ENCODE measurements at places on chromosomes 6 and 20.

DNA sequence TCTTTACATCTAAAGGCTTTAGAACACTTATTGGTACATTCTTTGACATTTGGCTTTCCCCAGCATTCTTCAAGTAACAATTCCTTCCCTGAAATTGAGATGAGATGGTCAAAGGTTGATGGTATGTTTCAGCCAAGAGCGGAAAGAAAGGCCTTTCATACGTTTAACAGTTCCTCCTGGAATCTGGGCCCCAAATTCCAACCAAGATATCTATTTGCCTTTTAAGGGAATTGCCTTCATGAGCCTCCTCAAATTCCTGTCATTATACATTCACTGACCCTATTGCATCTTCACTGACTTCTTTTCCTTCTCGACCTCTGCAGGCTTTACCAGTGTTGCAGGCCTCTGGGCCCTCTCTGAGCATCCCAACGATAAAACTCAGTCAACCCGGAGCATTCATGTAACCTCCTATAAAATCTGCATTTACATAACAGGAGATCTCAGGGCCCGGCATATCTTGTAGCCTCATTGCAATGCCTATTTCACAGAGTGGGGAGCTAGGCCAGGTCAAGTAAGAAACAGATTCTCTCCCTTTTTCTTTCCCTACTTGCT, 18.3 kb upstream of the WFDC9 start:
- no peak for DNase-seq

DNA sequence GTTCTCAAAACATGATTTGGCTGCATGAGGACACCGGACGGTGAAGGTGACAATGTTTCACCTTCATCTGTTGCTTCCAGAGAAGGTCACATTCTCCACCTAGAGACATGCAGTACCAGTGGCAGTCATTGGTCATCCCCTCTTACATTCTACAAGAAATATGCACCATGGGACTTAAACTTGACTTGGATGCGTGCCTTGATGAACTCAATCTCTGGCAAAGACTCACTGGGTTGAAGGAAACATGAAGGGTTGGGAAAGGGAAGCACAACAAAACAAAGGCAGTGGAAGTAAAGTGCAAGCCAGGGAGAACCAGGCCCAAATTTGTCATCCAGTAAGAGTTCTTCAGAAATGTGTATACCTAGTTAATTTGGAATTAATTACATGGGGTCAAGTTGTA, 39.4 kb upstream of the ARMH2 start:
- DNase-seq, result no peak

- DNase-seq, result peak; percentile 79
These were observed 58.5 kb downstream of the PREX1 start for GRCh38 chr20:48769069-48769983.

DNA sequence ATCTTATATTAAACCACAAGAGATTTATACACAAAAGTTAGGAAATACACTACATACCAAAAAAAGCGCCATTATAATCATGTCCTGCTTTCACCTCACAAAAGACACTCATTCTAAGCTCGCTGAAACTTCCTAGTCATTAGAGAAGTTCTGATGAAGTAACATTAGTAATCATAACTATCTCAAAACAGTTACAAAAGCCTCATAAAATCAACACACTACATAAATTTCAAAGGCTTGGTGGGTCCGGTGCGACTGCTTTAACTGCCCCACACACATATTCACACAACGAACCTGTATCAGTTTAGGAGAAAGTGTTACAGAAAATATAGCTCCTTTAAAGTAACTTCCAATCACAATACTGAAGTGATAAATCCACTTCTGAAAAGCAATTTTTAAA, 1.9 kb downstream of the PHIP start:
- DNase-seq, result no peak

GRCh38 chr20:40493071-40493470, 196.0 kb downstream of the MAFB start:
- DNase-seq, result no peak

GRCh38 chr6:111585974-111586315, 19.7 kb downstream of the TRAF3IP2 start:
- no peak for DNase-seq

- DNase-seq, result no peak
These were observed 315.4 kb upstream of the CDYL start for GRCh38 chr6:4460586-4461475.

- peak; percentile 6 for DNase-seq
These were observed 120.5 kb upstream of the CHD6 start for GRCh38 chr20:41738604-41739206.

GRCh38 chr20:64041781-64042053, 5.7 kb downstream of the C20orf204 start:
- DNase-seq, result no peak

- DNase-seq, result no peak
These were observed 235.9 kb upstream of the SUPT3H start for GRCh38 chr6:45613656-45614055.

GRCh38 chr6:10175362-10175761, 239.5 kb downstream of the TFAP2A start:
- DNase-seq, result no peak

GRCh38 chr20:13333793-13334192, 112.7 kb downstream of the ISM1 start:
- no peak for DNase-seq

- DNase-seq, result no peak
These were observed 1.9 kb downstream of the KATNA1 start for GRCh38 chr6:149646599-149646998.

- no peak for DNase-seq
These were observed 35.5 kb downstream of the FAM8A1 start for GRCh38 chr6:17635568-17635967.

GRCh38 chr6:169239181-169239580, 14.5 kb downstream of the THBS2 start:
- no peak for DNase-seq

DNA sequence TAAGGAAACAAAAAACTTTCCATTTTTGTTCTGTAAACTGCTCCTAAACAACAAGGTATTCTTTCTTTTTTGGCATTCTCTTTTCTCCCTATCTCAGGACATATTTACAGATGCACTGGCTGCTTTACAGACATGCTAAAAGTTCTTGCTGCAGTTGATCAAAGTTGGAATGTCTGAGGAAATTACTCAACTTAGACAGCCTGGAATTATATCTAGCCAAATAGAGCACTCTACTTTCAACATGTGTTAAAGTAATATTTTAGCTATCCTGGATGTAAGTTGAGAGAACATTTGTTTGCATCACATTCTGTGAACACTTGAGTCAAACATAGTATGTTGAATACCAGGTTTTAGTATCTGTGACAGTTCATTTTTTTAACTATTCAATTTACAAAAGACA, 24.8 kb downstream of the TASP1 start:
- no peak for DNase-seq

GRCh38 chr6:158313989-158314388, 1.7 kb downstream of the TULP4 start:
- DNase-seq, result no peak

DNA sequence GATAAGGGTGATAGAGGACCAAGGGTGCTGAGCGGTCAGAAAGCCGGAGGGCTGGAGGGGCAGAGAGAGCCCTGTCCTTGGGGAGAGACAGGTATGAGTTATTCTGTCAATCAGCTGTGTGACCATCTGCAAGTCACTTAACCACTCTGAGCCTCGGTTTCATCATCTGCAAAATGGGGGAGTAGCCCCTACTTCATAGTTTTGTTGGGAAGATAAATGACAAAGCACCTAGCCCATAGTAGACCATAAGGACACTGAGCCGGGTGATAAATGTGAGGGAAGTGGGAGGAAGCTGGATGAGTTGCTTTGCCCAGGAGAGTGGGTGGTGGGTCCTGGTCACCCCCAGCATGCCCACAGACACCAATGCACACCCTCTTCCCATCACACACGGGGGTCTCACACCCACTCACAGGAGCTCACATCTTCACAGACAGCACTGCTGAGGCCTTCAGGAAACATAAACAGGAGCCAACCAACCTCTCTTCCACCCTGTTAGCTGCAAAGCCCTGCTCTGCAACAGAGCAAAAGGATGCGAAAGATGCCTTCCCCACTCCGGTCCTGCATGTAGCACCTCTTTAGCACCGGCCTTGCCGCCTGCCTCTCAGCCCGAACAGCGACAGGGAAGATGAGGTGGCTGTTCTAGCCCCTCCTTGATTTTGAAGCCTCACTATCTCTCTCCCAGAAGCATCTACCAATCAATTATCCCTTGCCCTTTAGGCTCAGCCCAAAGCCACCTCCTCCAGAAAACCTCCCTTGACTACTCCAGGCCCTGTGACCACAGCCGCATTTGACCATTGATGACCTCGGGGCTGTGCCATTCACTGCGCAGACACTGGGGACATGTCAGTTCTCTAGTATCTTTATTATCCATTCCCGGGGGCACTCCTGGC, 18.9 kb downstream of the SPDEF start:
- no peak for DNase-seq

DNA sequence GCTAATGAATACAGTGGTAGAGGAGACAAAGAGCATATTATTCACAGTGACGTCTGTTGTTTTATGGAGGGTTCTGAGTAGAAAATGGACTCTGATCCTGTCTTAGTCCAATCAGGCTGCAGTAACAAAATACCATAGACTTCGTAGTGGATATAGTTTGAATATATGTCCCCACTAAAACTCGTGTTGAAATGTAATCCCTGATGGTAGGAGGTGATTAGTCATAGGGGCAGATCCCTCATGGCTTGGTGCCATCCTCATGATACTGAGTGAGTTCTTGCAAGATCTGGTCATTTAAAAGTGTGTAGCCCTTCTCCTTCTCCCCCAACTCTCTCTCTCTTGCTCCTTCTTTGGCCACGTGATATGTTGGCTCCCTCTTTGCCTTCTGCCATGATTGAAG, 82.5 kb downstream of the CD83 start:
- DNase-seq, result no peak

DNA sequence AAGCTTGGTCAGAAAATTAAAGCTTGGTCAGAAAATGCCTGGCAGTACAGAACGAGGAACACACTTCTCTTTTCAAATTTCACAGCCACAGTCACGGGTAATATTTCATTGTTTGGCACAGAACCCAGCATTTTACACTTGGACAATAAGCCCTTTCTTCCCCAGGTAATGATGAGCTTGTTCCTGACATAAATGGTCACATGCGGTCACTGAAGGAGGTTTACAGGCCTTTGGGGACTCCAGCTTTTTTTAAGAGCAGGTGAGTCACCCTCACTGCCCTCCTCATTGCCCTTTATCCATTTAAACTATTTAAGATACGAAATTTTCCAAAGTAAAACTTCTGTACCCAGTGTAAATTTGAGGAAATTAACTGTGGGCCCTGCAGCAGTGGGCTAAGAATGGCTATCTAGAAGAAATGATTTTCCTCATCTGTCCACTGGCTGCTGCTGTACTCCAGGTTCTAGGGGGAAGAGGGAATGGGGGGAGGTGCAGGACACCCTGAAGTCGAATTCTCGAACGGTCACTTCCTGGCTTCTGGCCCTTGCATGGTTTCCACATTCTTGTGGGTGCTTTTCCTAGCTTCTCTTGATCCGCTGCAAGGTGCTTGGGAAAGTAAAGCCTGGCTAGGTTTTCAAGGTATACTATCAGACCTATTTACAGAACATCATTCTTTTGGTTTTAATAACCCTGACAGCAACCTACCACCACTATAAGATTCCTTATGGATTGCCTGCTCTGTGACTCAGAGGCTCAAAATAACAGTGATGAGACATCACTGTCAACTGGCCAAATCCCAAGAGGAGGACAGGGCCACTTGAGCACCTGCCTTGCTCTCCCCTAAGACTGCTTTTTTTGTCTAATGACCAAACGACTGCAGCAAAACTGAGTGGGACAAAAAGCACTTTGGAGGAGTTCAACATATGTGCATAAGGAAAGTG, 75.8 kb downstream of the PREP start:
- no peak for DNase-seq

- DNase-seq, result peak; percentile 30
These were observed 125.0 kb downstream of the NFATC2 start for GRCh38 chr20:51417250-51418136.

GRCh38 chr6:70956451-70957283, at the start of gene B3GAT2:
Gene B3GAT2, minus strand, starts transcription at chr6:70957060. Its CDS starts 631 bp downstream, at chr6:70956429.
- DNase-seq, result peak; percentile 1

DNA sequence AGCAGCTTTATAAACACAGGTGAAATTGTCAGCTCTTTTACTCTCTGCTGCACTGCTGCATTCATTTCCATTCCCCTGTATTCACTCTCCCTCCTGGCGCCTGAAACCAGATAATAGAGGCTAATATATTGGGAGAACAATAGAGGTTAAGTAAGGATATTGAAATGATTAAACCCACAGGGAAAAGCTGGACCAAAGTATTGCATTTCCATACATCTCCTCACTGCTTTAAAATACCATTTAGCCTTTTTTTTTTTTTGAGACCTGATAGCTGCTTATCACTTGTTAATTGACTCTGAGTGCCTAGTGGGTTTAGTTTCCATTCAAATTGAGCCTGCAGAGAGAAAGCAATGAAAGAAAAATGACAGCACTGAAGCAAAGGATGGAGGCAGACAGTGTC, 540.5 kb upstream of the IMPG1 start:
- DNase-seq, result no peak

GRCh38 chr20:46253391-46253790, 54.9 kb downstream of the CDH22 start:
- DNase-seq, result no peak

GRCh38 chr6:131532580-131533039, 40.4 kb upstream of the ARG1 start:
- DNase-seq, result no peak

- no peak for DNase-seq
These were observed 45.4 kb downstream of the SYCP2 start for GRCh38 chr20:59888050-59888449.

DNA sequence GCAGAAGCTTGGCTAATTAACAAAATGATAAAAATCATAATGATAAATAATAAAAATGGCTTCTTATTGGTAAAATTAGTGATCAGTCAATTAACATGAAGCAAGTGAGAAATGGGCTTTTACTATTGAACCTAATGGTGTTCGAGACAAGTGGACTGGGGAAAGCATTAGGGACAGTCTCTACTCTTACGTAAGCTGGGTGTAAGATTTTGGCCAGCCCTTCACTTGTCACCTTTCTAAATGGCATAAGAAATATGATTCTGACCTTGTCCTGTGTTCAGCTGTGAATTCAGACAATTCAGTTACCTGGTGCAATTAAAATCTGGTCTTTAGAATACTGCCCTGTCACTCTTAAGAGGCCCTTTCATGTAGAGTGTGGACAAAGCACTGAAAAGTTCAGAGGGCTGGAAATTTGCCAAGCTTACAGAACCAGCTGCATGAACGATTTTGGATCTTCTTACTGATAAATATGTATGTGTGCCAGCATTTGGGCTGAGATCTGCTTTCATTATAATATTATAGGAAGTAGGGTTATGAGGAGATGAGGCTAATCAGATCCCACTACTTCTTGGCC, 115.9 kb downstream of the QRSL1 start:
- DNase-seq, result no peak

GRCh38 chr6:110041126-110041525, 63.0 kb downstream of the GPR6 start:
- DNase-seq, result no peak

GRCh38 chr6:41274256-41274655, 12.2 kb downstream of the TREM1 start:
- DNase-seq, result no peak

GRCh38 chr6:112690497-112691202, 343.5 kb downstream of the RFPL4B start:
- no peak for DNase-seq

DNA sequence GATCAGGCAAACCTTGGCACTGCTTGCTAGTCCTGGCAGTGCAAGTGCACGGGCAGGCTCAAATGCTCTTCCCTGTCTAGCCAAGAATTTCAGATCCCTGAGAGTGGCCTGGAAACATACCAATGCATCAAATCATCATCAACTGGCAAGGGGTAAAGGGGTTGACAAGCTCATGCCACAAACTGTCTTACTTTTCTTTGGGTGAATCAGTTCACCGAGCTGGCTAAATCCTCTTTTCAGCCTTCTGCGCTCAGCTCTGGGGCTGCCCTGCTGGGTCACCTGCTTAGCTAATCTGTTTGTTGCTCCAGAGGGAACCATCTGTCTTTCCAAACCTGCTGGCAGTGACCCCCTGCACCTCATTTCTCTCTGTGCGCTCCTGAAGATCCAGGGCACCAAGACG, 59.5 kb downstream of the LYRM4 start:
- no peak for DNase-seq

All from T-helper 9 cell (primary cell).